ENCODE measurements at places on chromosomes 5 and 9.

- no peak for DNase-seq
Measured at GRCh38 chr9:6942406-6942805, 184.6 kb downstream of the KDM4C start.

DNA sequence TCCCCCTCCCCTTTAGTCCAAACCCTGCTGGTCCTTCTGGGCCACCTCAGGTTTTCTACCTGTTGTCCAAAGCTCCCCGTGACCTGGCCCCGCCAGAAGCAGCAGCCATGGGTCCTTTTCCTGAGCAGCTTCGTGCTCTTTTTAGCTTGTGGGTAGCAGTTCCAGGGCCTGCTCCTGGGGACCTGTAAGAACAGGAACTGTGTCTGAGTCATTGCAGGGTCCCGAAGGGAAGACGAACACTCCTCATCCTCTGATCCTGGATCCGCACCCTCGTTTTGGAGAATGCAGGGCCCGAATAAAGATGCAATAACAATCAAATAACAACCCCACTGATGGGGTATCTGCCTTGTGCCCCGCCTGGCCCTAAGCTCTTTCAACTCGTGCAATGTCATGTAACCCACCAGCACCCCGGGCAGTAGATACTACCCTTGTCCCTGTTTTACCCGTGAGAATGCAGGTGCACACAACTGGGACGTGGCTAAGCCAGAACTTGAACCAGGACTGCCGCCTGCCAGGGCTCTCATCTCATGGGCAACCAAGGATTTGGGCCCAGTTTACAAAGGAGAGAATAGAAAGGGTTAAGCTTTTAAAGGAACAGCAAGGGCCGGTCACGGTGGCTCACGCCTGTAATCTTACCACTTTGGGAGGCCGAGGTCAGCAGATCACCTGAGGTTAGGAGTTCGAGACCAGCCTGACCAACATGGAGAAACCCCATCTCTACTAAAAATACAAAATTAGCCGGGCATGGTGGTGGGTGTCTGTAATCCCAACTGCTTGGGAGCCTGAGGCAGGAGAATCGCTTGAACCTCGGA is 33.2 kb downstream of the NEK6 start:
- no peak for DNase-seq

DNA sequence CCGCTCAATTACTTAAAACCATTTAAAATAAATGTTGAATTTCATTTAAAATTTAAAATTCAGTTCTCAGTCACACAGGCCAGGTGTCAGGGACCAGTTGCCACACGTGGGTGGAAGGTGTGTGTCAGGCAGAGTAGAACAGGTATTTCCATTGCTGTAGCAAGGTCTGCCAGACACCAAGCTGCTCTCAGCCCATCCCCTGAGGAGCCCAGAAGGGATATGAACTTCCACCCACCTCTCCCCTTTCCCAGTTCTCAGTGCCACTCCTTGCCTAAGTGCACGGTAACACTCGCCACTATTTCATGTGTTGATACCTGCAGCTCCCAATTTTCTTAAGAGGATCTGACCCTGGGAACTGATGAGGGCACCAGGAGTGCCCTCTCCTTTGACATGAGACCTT is 12.7 kb downstream of the SYK start:
- no peak for DNase-seq

- no peak for DNase-seq
Measured at GRCh38 chr9:82333671-82334070, 345.1 kb downstream of the SPATA31D1 start.

DNA sequence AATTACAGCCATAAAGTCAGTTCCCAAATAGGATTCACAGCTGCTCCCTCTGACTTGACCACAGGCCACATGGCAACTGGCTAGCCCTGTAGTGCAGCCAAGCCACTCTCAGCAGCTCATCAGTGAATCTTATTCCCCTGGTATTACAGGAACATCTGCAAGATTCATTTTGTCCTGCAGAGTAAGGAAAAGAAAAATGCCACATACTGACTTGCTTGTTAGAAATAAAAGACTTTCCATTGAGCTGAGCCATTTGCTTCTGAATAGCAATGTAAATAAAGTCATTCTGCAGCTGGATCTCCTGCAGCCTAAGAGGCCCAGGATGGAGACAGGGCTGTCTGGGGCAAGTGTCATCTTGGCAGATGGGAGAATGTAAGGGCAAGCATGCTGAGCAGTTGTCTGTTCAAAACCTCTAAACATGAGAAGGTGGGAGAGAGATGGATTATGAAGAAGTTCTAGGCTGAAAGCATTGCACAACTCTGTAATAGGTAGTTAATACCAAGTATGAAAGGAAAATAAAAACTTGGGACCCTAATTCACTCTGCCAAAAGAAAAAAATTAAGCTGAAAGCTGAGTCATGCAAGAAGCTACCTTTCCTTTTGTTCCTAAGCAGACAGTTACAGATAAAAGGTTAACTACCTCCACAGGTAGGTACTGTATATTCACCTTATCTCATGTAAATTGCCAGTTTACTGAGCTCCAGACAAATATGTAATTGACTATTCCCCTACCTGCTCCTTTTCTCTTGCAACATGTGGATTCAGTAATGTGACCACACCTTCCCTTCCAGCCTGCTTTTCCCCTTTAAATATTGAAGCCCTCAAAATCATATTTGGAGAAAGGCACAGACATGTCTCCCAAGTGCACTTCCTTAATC is 244.4 kb upstream of the RAI14 start:
- peak; percentile 39 for DNase-seq

Measured in fibroblast of the aortic adventitia (primary cell).